ENCODE measurements at places on chromosomes 3 and 15.

DNA sequence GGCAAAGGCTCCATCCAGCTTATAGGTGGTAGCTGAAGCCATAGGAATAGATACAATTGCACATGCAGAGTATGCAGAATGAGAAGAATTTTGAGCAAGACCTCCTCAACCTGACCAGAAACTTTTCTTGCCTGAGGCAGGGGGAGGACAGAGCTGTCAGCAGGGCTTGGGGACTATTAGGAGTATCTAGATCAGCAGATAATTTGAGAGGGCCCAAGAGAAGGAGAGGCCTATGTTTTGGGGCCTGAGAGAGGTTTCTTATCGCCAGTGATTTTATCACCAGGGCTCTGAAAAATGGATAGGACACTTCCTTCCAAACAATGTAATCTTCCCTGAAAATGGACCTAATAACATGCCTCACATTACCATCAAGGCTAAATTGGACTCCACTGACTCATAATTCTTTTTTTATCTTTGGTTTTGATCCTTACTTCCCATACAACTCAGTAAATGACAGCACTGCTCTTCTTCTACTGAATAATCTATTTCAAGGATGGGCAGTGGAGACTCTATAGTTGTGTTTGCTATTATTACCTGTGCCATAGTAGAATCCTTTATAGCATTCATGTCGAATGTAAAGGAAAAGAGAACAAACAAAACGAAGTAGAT is 15.8 kb upstream of the RAMAC start:
- DNase-seq, result no peak

- DNase-seq, result no peak
These were observed 123.4 kb downstream of the ATP10A start for GRCh38 chr15:25739687-25740121.

- no peak for DNase-seq
These were observed 328.4 kb upstream of the NECTIN3 start for GRCh38 chr3:110743202-110743601.

DNA sequence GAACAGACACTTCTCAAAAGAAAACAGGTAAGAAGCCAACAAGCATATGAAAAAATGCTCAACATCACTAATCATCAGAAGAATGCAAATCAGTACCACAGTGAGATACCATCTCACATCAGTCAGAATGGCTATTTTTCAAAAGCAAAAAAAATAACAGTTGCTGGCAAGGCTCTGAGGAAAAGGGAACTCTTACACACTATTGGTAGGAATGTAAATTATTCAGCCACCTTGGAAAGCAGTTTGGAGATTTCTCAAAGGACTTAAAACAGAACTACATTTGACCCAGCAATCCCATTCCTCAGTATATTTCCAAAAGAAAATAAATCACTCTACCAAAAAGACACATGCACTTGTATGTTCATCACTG is 95.6 kb downstream of the APBA2 start:
- DNase-seq, result no peak

DNA sequence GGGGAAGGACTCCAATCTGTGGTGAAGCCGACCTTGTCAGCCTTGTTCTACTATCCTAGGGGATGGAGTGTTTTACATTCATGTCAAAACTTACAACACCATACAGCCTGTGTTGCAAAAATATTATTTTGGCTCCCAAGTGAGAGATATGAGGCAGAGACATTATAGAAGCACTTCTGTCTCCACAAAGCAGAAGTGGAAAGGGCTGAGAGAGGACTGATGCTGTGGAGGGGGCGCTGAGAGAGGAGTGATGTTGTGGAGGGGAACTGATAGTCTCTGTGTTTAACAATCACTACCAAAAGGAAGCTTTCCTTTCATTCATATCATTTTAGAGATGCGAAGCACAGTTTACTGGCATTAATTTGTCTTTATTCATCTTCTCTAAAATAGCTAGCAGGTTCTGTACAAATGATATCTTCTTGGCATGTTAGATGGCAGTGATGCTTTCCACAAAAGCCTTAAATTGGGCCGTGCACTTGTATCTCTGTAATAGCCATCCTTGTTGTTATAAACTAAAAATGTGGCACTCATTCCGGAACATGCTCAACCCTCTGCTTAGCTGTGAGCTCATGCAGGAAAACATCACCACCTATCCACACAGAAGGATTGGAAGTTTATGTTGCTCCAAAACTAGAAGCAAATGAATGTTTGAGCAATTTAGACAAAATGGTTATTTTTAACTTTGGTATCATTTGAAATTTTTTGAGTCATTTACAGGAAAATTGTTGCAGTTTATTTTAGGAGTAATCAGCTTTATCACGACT is 134.6 kb upstream of the TP63 start:
- no peak for DNase-seq
